ENCODE measurements at places on chromosomes 11 and 22.
A peak's percentile ranks its signal among the peaks of the same experiment; 100 is the strongest.

GRCh38 chr11:19342036-19342435, 101.3 kb upstream of the E2F8 start:
- H3K4me1 ChIP-seq, result no peaks in the 10 kb centered on the region
- no peaks in the 10 kb centered on the region for H3K36me3 ChIP-seq
- DNase-seq, result no peak
- no peak overlapping the region for H3K4me3 ChIP-seq
- H3K27me3 ChIP-seq, result no peaks in the 10 kb centered on the region

GRCh38 chr22:21013657-21014201, 1.2 kb upstream of the P2RX6 start:
- no peaks in the 10 kb centered on the region for H3K36me3 ChIP-seq
- peaks cover 13% of the 10 kb centered on the region for H3K4me1 ChIP-seq
- peak overlapping the region; percentile 59 for H3K27ac ChIP-seq
- H3K27me3 ChIP-seq, result no peaks in the 10 kb centered on the region
- peak overlapping the region; percentile 68 for H3K4me3 ChIP-seq
- DNase-seq, result no peak

DNA sequence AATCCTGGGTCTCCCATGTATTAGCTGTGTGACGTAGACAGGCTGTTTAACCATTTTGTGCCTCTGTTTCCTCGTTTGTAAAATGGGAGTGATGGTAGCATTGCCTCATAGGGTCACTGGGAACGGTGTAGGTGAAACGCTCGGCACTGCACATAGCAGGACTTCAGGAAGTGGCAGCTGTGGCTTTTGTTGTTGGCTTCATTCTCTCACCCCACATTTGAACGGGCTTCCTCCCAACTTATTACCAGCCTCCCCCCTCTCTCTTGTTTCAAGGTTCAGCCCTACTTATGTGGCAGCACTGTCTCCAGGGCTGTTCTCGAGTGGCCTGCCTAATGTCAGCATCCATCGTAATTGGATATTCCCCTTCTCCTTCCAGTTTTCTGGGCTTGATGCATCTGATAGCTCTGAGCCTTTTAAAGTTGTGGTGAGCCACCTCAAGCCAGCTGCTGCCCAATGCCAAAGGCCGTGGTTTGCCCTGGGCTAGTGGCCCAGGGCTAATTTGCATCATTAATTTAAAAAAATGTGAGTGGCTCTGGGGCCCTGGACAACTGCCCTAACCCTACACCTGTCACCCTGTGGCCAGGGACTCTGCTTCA, 217.8 kb upstream of the TBCEL start:
- H3K27me3 ChIP-seq, result no peaks in the 10 kb centered on the region
- H3K4me3 ChIP-seq, result no peak overlapping the region
- no peak for DNase-seq
- H3K4me1 ChIP-seq, result no peaks in the 10 kb centered on the region

- no peaks in the 10 kb centered on the region for H3K36me3 ChIP-seq
- H3K4me1 ChIP-seq, result no peaks in the 10 kb centered on the region
- no peaks in the 10 kb centered on the region for H3K27me3 ChIP-seq
These were observed 223.6 kb downstream of the ADAMTS15 start for GRCh38 chr11:130671801-130672700.

GRCh38 chr22:17655289-17655688, 16.7 kb downstream of the BCL2L13 start:
- no peaks in the 10 kb centered on the region for H3K27me3 ChIP-seq
- DNase-seq, result no peak
- H3K36me3 ChIP-seq, result peaks cover 25% of the 10 kb centered on the region
- H3K27ac ChIP-seq, result no peak overlapping the region
